ENCODE measurements at places on chromosomes 4 and X. TPM values are rescaled to one million over a fixed set of nuclear protein-coding genes. Genes with fewer than 3 reads are reported as not detected.

- DNase-seq = no peak
Observed at GRCh38 chr4:9999956-10000561, 21.2 kb downstream of the SLC2A9 start.

GRCh38 chr4:2849267-2850152, 5.9 kb downstream of the ADD1 start:
- no peak for DNase-seq

DNA sequence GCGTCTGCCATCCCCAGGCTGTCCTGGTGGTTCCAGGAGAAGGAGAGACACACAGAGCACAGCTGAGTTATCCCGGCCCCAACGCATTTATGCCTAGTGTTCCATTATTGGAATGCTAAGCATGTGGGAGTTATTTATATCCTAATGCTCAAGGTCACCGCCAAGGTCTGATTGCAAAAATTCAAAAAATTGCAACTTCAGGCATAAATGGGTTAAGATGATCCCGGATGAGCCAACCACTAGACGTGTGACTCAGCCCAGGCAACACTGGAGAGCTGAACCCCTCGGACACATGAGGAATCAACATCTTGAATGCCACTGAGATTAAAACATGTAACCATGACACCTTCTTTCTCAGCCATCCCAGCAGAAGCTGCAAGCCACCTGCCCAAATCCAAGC, 3.8 kb upstream of the ZCCHC4 start:
- no peak for DNase-seq

Gene PPBP
- total RNA-seq = not detected

Gene ETDB
- total RNA-seq = not detected
